ENCODE measurements at places on chromosomes 3 and 15.

DNA sequence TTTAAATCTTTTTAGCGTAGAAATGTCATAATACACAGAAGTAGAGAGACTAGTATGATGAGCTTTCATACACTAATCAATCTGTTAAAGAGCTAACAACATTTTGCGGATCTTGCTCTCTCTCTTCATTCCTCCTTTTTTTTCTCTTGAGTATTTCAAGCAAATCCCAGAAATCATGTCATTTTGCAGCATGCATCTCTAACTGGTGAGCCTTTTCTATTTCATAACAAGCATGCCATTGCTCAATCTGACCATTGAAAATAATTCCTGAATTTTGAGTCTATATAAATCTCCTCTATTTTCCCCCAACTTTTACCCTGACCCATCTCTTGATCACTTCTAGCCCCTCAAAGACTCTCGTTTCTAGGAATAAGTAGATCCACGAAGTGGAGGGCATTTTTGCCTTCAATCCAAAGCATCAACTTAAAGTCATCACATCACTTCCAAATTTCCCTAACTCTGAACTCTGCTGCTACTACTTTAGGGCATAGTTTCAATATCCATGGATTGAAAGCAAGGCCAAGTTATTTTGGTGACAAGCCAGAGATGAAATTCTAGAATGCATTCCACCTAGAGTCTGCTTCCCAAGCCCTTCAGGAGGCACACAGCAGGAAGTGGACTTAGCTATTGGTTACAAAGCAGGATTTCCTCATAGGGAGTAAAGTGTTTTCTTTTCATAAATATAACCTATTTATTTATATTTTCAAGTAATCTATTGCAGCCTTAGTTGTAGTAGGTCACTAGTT lies 253.5 kb upstream of the ZPLD1 start:
- no peak for DNase-seq

DNA sequence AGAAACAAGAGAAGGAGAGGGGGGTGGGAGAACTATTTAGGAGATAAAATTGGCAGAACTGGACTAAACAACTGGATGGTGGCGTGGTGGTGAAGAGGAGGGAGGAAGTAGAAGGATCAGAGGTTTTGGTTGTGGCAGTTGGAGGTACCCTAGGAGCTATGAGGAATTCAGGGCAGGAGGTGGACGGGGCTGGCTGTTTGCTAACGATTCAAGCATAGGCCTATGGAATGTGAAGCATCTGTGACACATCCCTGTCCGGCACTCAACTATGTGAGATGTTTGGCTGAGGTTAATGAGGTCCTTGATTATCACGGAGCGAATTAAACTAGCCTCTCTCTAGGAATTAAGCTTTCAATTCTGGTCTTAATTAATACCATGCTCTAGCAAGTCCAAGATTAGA lies 13.5 kb downstream of the TARS3 start:
- no peak for DNase-seq

DNA sequence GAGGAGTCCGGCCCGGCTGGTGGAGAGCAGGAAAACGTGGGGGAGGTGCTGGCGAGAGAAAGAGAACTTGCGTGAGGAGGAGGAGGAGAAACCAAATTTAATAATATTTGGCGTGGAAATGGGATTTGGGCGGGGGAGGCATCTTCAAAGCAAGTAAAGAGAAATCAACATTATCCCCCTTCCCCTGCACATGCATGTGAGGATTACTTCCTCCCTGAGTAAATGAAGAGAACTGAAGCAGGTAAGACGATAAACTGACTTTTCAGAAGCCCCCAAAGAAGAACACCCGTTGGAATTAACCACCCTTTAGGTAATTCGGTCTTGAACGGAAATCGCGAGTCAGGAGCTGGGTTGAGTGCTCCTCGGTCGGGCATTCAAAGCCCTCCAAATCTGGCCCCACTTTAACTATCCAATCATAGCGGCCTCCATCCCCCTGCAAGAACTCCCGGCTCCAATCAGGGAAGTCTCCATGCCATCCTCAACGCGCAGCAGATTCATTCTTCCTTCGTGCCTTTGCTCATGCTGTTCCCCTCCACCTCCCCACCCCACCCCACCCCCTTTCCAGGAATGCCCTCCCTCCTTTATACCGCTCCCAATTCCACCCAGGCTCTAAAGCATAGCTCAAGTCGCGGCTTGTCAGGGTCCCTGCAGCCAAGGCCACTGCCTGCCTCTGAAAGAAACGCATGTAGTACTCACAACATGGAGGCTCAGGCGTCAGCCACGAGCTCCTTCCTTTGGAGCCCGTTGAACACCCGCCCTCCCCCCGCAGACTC lies 545 bp upstream of the RFX7 start:
- DNase-seq = no peak

GRCh38 chr3:166889241-166889640 lies 490.9 kb downstream of the ZBBX start:
- no peak for DNase-seq

- no peak for DNase-seq
These were observed 201.2 kb downstream of the FMN1 start for GRCh38 chr15:32993285-32993684.

- DNase-seq = no peak
These were observed 560.6 kb downstream of the PDCD6IP start for GRCh38 chr3:34359064-34359463.

- DNase-seq = no peak
These were observed 2.1 kb downstream of the TM6SF1 start for GRCh38 chr15:83109532-83109931.

DNA sequence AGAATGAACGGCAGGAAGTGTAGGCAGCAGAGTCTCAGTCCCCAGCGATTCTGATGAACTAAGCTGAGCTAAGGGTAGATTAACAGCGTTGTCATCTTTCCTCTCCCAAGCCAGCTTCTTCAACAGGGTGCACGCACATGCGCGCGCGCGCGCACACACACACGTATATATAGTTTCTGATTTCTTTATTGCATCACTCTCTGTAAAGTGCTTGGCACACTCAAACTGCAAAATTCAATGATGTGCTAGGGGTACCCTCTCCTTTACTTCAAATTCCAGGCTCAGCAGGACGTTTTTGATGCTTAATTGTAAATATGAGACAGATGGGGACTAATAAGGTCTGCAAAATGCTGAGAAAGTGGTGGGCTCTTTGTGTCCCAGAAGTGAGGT lies 26.1 kb upstream of the VPS8 start:
- no peak for DNase-seq

- no peak for DNase-seq
These were observed 382 bp upstream of the COX17 start for GRCh38 chr3:119677641-119677934.

GRCh38 chr3:126433105-126433430 lies 38.4 kb downstream of the CFAP100 start:
- no peak for DNase-seq

GRCh38 chr3:197186887-197187588 lies 111.4 kb downstream of the DLG1 start:
- peak; percentile 12 for DNase-seq

DNA sequence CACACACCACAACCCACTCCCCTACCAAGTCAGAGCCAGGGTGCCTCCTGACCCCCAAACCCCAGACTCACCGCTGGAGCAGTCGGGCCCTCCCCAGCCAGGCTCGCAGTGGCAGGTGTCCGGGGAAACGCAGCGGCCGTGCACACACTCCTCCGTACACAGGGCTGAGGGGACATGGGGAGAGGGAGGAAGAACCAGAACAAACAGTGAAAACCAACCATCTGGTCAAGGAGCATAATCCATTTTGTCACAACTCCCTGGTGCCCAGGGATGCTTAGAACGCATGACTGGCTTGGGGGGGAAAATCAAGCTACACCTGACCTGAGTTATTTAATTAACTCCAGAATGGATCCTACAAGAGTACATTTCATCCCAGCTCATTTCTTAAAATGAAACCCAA lies 159.2 kb downstream of the MEGF11 start:
- DNase-seq = no peak

DNA sequence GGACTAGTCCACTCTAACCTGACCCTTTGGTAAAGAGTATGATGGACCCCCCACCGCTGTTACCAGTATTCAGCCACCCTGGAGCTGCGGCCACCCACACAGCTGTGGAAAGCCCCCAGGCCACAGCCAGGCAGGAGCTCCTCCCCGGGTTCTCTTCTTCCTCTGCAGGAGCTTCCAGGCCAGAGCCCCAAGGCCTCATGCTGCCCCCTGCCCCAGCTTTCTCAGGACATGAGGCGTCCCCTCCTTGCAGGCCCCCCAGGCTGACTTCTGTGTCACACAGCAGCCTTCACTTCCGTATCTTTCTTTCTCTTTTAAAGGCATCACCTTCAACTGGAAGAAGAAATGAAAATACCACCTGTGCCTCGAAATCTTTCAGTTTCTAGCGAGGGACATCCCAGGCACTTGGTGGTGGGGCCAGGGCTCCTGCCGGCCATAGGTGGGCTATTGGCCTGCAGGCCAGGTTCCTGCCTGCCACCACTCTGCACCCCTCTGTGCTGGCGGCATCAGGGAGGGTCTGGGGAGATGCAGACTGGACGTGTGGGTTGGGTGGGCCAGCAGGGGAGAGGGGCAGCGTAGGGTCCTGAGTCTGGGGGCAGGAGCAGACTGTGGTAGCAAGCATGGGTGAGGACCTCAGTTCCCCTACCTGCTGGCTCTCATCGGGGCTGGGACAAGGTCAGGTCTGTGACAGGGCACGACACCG lies 19.9 kb downstream of the KLF13 start:
- no peak for DNase-seq

DNA sequence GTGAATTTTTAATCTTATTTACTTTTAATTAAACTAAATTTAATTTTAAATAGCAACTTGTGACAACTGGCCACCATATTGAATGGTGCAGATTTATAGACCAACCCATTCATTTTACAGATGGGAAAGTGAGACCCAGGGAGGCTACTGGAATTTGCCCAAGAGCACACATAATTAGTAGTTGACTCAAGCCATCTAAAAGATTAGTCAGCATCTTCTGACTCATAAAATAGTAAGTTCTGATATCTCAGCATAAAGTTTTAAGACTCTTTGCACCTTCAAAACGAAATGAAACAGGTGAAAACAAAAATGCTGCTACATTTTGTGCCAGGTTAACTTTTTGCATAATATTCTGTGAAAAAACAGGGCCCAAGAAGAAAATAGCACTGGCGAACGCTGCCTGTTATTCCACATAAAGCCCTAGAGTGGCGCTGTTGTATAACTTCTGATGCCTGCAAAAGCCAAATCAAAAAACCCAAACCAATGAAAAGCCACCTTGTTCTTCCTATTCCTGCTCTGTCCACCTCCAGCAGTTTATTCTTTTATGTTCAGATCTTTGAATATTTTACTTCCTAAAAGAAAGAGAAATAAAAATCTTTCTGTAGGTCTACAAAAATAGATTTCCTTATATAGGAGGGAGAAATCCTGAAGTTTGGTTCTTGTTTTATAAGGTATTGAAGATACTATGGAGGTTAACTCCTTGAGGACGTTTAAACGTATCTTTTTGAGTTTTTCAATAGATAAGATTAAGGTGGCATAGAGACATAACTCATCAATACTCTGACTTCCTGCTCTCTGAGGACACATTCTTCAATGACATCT lies 62.8 kb downstream of the OTOL1 start:
- no peak for DNase-seq

GRCh38 chr3:158532099-158532734 lies 38.8 kb upstream of the MLF1 start:
- peak; percentile 3 for DNase-seq

DNA sequence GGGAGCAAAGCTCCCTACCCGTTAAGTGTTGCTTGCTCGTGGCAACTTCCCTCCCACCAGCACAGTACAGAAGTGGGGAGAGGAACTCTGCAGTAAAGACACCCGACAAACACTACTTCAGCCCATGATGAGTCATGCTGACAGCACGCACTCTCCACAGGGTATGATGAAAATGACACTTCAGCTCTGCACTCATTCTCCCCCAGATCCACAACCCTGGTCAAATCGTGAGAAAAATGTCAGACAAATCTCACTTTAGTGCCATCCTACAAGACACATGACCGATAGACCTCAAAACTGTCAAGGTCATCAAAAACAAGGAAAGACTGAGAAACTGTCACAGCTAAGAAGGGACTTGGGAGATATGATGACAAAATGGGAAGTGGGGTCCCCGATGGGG lies 278.9 kb downstream of the OCA2 start:
- no peak for DNase-seq

DNA sequence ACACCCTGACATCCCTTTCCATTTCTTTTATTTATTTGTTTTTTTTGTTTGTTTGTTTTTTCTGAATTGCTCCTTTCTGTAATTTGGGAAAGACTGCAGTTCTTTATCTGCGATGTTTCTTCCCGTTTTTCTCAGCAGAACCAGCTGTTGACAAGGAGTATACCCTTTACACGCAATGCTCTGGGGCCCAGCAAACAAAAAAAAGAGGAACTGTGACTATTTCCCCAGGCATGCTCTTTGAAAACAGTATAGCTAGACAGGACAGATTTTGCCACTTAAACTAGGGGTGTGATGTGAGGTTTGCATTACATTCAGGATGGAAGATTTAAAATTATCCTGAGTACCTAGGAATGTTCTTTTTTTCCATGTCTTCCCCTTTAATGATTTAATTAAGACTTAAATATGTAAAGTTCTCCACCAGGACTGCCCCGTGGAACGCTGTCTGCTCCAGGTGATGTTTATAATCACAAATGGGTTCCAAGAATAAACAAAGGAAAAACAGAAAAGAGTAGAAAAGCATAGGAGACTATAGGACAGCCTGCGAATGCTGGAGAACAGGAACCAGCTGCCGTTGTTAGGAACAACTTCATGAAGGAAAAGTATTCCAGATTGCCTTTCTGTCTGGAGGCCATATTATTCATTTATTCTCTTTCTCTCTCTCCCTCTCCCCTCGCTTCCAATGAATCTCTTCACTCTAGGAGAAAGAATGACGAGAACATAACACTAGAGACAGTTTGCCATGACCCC lies 43.3 kb downstream of the TGFBR2 start:
- DNase-seq = no peak

- no peak for DNase-seq
These were observed 11.9 kb downstream of the ANXA2 start for GRCh38 chr15:60385620-60386552.

DNA sequence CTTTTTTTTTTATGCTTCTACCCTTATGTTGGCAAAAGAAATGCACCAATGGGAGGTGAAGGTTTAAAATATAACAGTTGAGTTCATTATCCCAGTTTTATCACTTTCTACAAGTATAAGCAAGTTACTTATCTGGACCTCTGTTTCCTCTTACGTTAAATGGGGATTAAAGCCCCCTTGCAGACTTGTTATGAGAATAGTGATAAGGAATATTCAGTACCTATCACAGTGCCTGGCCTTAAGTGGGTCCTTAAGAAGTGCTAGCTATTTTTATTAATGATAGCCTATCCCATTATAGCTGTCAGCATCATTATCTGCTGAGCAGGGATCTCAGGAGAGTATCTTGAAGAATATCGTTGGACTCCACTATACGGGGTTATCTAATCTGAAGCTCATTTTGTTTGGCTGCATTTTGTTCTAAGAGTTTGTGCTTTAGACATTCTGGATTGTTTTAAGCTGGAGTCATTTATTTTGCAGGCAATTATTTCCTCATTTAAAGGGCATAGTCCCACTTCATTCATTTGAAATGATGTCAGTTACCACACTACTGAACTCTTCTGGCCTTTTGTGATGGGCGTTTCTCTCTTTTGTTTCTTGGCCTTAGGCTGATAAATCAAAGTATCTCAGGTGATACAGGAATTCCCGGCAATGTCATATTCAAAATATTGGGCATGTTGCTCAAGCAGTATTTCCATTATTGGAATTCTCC lies 28.8 kb downstream of the RAB8B start:
- no peak for DNase-seq

- no peak for DNase-seq
These were observed 205.2 kb upstream of the ROBO2 start for GRCh38 chr3:76834657-76835056.
